Stimulated activated naive CD8-positive, alpha-beta T cell treated with anti-CD3 and anti-CD28 coated beads, Interleukin-15, Interleukin-2, amounts not matched to agents 100 U/mL and 50 U/mL, for 24 hours (primary cell): ENCODE measurements at places on chromosomes 12 and 14.

GRCh38 chr12:6784296-6784695 is 5.0 kb upstream of the CD4 start:
- no peak for DNase-seq

DNA sequence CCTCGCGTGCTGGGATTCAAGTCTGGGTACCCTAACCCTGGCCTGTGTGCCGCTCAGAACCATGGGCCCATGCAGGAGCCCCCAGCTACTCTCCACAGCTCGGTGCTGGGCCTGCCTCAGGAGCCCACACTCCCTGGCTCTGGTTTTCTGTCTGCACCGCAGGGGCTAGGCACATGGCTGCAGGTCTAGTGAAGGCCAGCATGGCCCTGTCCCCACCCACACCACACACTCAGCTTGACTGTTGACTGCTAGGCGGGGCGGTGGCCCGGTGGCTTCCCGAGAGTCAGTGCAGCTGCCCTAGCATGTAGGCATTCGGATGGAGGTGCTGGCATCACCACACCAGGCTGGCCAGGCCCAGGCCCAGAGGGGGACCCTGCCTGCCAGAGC is 7.9 kb downstream of the INF2 start:
- no peak for DNase-seq

- DNase-seq = no peak
Observed at GRCh38 chr14:56205881-56206280, 87.7 kb downstream of the PELI2 start.

GRCh38 chr12:3367750-3368444 is 123.1 kb upstream of the PRMT8 start:
- no peak for DNase-seq

- DNase-seq = no peak
Observed at GRCh38 chr12:104959335-104959841, 1.3 kb upstream of the SLC41A2 start.

- peak; percentile 44 for DNase-seq
Observed at GRCh38 chr12:122894193-122895121, 1.5 kb downstream of the VPS37B start.

- peak; percentile 12 for DNase-seq
Observed at GRCh38 chr12:113591480-113591974, 119.9 kb upstream of the LHX5 start.

- DNase-seq = no peak
Observed at GRCh38 chr12:98733667-98734350, 88.7 kb downstream of the APAF1 start.

- no peak for DNase-seq
Observed at GRCh38 chr14:28373721-28374120, 392.9 kb upstream of the FOXG1 start.

DNA sequence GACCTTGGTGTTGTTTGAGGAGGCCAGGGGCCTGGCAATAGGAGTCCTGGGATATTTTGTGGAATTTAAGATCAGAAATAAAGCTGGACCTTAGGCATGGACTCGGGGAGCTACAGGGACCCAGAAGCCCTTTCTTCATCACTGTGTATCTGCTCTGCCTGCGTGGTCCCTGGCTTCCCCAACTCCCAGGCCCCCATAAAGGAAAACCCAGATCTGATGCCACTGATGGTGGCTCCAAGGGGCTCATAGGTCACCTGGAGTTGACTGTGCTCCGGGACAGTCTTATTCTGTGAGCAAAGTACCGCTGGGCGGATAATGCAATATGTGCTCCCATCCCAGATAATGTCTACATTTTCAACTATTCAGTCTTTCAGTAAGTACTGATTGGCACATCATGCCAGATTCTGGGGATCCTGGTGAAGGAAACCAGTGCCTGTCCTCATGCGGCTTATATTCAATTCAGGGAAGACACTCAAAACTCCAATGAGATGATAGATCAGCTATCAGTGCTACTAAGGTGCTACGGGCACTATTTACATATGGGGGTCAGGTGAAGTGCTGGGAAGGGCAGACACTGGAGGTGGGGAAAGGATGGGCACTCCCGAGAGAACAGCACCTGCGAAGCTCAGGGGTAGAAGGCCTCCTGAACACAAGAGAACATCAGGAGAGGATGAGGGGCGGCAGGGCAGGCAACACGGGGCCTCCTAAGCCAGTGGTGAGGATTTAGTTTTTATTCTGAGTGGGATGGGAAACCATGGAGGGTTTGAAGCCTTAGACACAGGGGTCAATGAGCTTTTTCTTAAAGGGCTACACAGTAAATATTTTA is 5.5 kb upstream of the SELPLG start:
- no peak for DNase-seq
